Neural progenitor cell (in vitro differentiated cells): ENCODE measurements at places on chromosomes 3 and 15. TPM values are rescaled to one million over a fixed set of nuclear protein-coding genes. Genes with fewer than 3 reads are reported as not detected.
A peak's percentile ranks its signal among the peaks of the same experiment; 100 is the strongest.

PDCD6IP gene
- 85.2 and 93.7 TPM in 2 replicates for total RNA-seq

- H3K4me3 ChIP-seq: no peak overlapping the region
- DNase-seq: no peak
- no peaks in the 10 kb centered on the region for H3K36me3 ChIP-seq
- no peak overlapping the region for H3K27ac ChIP-seq
Measured at GRCh38 chr15:41610048-41610447, 50.2 kb upstream of the MGA start.

FANCD2OS gene
- total RNA-seq: not detected in 2 replicates

DNA sequence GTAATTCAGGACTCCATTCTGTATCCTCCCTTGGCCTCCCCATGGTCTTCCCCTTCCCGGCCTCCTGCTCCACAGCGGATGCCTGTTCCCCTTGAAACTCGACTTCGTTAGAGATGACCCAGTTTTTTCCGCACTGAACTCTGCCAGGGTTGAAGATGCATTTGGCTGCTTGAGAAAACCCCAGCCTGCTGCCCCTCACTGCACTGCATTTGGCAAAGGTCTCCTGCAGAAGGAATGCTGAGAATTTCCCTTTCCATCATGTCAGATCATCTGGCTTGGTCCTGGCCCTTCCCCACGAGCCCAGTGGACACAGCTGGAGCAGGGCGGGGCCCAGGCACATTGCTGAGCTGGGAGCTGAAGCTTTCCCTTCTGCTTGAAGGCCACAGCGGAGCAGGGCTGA lies 37.6 kb upstream of the RGMA start:
- peaks cover 33% of the 10 kb centered on the region for H3K4me1 ChIP-seq

DNA sequence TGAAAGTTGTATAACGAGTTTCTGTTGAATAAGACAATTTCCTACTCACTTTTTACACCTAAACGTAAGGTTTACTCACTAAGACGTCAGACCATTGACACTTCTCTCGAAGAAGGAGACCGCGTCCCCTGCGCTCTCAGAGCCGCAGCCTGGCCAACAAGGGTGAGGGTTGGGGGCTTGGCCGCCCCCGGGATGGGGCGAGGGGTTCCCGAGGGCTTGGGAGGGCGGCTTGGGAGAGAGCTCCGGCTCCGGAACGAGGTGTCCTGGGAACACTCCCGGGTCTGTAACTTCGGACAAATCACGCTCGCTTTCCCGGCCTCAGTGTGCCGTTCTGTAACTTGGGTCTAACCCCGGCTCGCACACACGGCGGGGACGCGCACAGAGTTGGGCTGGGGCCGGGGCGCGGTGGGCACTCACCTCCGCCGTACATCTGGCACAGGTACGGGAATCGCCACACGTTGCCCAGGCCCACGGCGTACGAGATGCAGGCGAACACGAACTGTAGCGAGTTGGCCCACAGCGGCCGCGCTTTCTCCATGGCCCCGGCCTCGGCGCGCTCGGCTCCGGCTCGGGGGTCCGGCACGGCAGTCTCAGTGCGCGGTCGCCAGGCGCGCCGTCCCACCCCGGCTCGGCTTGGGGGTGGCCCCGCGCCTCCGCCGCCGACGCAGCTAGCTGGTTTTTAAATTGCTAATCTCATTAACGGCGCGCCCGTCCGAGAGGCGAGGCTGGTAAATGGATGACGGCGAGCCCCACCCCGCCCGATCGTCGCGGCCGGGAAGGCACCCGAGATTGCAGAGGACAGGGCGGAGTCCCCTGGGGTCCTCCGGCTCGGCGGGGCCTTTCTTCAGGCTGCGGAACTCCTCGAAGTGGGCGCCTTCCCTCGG lies at the start of gene SLC6A20:
Gene SLC6A20, minus strand, starts transcription at position 655 of the 884 bp plus-strand sequence. Its CDS starts 117 bp downstream, at position 538.
- no peak within 1 kb of the TSS for H3K27ac ChIP-seq
- H3K4me1 ChIP-seq: peaks cover 6% of the 10 kb centered on the region
- DNase-seq: peak; percentile 84
- H3K4me3 ChIP-seq: peak within 1 kb of the TSS; percentile 53
- no peaks in the 10 kb centered on the region for H3K36me3 ChIP-seq

GRCh38 chr3:129003578-129004112 lies 2.5 kb downstream of the EFCC1 start:
- H3K27me3 ChIP-seq: peaks cover 90% of the 10 kb centered on the region
- H3K36me3 ChIP-seq: no peaks in the 10 kb centered on the region
- peaks cover 25% of the 10 kb centered on the region for H3K4me1 ChIP-seq
- no peak overlapping the region for H3K4me3 ChIP-seq
- DNase-seq: peak; percentile 60

KBTBD13 gene
- not detected in 2 replicates for total RNA-seq

GRCh38 chr3:169662132-169662842 lies 1.2 kb downstream of the MECOM start:
- H3K27ac ChIP-seq: no peak overlapping the region
- peak; percentile 93 for DNase-seq
- H3K4me3 ChIP-seq: peak overlapping the region; percentile 86
- no peaks in the 10 kb centered on the region for H3K36me3 ChIP-seq

GRCh38 chr3:39268549-39268900 lies 11.3 kb downstream of the CX3CR1 start:
- H3K27me3 ChIP-seq: no peaks in the 10 kb centered on the region
- no peak for DNase-seq
- no peaks in the 10 kb centered on the region for H3K4me1 ChIP-seq
- no peak overlapping the region for H3K27ac ChIP-seq

TMEM158 gene
- 2.7 and 5.5 TPM in 2 replicates for total RNA-seq

ITIH3 gene
- total RNA-seq: not detected in 2 replicates

ROPN1B gene
- total RNA-seq: 0.12 TPM in 1 of 2 replicates, not detected in the other

NPAP1 gene
- 0.06 TPM in 1 of 2 replicates, not detected in the other for total RNA-seq

GP9 gene
- total RNA-seq: not detected in 2 replicates

GRCh38 chr15:93485438-93486327 lies 396.7 kb upstream of the RGMA start:
- DNase-seq: no peak
- H3K27ac ChIP-seq: no peak overlapping the region
- H3K27me3 ChIP-seq: no peaks in the 10 kb centered on the region
- no peak overlapping the region for H3K4me3 ChIP-seq

GRCh38 chr3:105752791-105753415 lies 115.9 kb downstream of the CBLB start:
- no peaks in the 10 kb centered on the region for H3K36me3 ChIP-seq
- no peak overlapping the region for H3K27ac ChIP-seq
- no peak overlapping the region for H3K4me3 ChIP-seq
- H3K4me1 ChIP-seq: peaks cover 10% of the 10 kb centered on the region
- H3K27me3 ChIP-seq: no peaks in the 10 kb centered on the region

DNA sequence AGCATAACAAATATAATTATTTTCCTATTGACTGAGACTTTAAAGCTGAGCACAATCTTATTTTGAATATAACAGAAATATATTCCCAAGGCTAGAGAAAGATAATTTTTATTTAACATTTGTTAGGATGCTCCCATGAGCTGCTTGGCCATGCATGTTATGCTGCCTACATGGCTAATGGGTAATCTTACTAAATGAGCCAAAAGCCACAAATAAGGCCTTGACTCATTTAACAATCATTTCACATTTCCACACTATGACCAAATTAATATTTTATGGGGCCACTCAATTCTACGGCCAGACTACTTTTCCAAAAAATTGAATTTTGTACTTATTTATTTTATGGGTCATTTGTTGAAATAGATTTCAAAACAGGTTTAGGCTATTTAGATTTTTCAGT lies 141.7 kb downstream of the MEIS2 start:
- no peaks in the 10 kb centered on the region for H3K27me3 ChIP-seq
- no peaks in the 10 kb centered on the region for H3K4me1 ChIP-seq
- no peak for DNase-seq
- no peaks in the 10 kb centered on the region for H3K36me3 ChIP-seq
- H3K27ac ChIP-seq: no peak overlapping the region

TGFBR2 gene
- total RNA-seq: 5.8 and 7.3 TPM in 2 replicates

MESP2 gene
- total RNA-seq: 0.19 TPM in 1 of 2 replicates, not detected in the other

DNA sequence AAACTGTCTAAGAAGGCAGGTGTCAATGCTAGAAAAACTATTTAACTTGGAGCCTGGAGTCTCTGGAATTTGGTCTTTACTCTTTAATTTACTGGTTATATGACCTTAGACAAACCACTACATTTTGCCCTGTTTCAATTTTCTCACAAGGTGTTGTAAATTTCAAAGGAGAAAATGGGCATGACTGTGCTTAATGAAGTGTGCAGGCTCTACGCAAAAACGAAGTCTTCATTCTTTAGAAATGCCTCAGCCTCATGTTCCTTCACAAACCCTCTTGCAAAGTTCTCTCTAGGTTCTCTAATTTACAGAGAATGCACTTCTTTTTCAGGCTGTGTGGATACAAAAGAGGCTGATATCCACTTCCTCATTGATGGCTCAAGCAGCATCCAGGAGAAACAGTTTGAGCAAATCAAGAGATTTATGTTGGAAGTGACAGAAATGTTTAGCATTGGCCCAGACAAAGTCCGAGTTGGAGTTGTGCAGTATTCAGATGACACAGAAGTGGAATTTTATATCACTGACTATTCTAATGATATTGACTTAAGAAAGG lies 39.1 kb downstream of the COL6A5 start:
- H3K27ac ChIP-seq: no peak overlapping the region
- H3K4me1 ChIP-seq: no peaks in the 10 kb centered on the region
- no peaks in the 10 kb centered on the region for H3K27me3 ChIP-seq
- no peak overlapping the region for H3K4me3 ChIP-seq
- no peak for DNase-seq
- no peaks in the 10 kb centered on the region for H3K36me3 ChIP-seq

DNA sequence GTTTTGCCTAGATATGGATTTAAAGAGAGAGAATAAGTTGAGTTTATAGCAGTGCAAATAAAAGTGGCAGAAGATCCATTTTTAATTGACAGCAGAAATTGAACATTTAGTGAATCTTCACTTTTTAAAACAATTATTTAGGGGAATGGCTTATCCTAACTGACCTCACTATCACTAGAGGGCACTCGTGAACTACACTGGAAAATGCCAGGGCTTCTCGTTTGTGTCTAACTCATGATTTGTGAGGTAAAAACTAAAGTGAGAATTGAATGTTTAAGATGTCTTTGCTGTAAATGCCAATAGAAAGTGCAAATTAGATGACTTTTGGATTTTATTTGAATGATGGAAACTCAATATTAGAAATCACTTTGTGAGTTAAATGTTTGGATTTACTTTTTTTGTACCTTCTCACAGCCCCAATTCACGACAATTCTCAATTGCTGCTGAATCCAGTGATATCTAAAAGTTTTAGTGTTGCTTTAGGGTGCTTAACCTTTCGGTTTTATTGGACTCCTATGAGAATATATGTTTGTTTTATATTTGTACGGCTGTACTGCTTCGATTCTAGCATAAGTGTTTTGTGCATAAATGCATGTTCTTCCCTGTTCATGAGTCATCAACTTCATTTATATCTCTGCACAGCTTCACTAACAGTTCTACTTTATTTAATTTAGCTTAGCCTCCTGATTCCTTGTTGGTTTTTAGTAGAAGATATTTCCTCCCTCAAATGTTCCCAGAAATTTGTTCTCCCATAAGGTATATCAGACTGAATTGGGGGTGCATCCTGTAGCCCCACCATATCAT lies 462.1 kb downstream of the MFSD1 start:
- H3K27ac ChIP-seq: no peak overlapping the region
- no peaks in the 10 kb centered on the region for H3K36me3 ChIP-seq
- DNase-seq: peak; percentile 61
- H3K4me1 ChIP-seq: no peaks in the 10 kb centered on the region
- no peak overlapping the region for H3K4me3 ChIP-seq

DNA sequence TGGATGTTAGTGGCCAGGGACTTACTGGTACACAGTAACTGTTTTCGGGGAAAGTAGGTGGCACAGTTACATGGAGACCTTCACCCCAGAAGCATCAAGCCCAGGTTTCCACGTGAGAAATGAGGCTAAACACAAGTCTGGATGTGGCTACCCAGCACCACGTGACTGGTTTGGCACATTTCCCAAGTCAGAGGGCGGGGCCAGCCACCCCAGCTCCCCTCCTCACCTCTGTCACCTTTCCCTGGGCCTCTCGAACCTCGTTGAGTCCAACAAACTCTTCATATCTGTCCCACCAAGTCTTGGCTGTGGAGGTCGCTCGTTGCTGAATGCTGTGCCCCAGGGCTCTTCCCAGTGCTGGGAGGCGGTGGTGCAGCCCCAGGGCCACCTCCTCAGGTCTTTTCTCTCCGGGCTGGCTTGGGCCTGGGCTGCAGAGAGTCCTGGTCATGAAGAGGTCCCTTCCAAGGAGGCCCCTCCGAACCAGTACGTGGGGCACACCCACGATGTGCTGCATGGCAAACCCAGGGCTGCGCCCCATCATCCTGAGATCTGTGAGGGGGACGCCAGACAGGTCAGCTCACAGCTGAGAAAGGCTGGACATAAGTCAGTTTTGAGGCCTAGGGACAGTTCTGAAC lies 4.8 kb upstream of the PLXNB1 start:
- no peak for DNase-seq
- peaks cover 20% of the 10 kb centered on the region for H3K4me1 ChIP-seq
- no peak overlapping the region for H3K27ac ChIP-seq
- H3K27me3 ChIP-seq: no peaks in the 10 kb centered on the region
- H3K36me3 ChIP-seq: no peaks in the 10 kb centered on the region
- no peak overlapping the region for H3K4me3 ChIP-seq

DNA sequence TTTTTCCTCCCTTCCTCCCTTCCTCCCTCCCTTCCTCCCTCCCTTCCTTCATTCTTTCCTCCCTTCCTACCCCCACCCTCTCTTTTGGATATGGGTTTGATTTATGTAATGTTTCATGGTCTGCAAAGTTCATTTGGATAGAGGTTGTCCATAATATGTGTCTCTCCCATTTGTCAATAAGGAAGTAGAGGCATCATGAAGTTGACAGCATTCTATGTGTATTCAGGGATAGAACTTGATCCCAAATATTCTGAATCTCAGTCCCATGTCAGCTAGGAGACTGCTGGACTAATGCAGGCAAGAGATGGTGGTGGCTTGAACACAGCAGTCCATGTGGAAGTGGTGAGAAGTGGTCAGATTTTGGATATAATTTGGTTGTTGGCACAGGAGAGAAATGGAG lies 90.7 kb upstream of the SLC6A6 start:
- peaks cover 11% of the 10 kb centered on the region for H3K27me3 ChIP-seq
- no peak for DNase-seq
- no peaks in the 10 kb centered on the region for H3K36me3 ChIP-seq
- no peak overlapping the region for H3K4me3 ChIP-seq

DNA sequence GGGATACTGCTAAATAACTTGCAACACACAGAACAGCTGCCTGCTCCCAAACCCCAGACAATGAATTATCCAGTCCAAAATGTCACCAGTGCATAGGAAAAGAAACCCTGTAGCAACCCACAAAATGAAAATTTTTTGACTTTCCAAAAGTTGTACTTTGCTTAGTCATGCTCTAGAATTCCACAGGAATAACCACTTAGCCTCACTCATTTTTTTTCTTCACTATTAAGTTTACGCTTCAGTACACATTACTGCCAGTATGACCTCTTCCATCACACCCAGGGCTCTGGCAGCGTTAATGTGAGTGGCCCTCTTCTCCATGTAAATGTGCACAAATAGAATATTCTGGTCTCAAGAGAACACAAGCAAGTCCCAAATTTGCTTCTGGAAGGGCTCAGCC lies 259.8 kb downstream of the MAGI1 start:
- H3K27me3 ChIP-seq: no peaks in the 10 kb centered on the region
- H3K36me3 ChIP-seq: no peaks in the 10 kb centered on the region
- peaks cover 12% of the 10 kb centered on the region for H3K4me1 ChIP-seq
- no peak for DNase-seq
- H3K27ac ChIP-seq: no peak overlapping the region
